ENCODE measurements at places on chromosomes 5 and 9.

DNA sequence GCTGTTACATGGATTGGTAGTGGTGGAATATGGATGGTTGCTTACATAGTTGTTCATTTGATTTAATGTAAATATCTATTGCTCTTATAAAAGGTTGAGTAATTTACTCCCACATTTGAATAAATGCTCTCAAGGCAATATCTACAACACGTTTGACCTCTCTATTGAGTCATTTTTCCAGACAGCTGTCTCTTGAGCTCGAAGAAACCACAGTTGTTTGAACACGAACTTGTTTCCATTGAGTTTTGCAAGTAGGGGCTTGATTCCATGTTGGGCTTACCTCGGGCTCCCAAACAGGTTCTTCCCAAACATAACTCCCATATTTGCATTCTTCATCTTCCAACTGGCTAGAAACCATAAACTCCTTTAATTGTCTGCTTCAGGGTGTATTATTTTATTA, 115.0 kb upstream of the HMHB1 start:
- peak overlapping the region; percentile 33 for H3K27ac ChIP-seq
- peaks cover 8% of the 10 kb centered on the region for H3K36me3 ChIP-seq
- peaks cover 75% of the 10 kb centered on the region for H3K4me1 ChIP-seq
- no peak overlapping the region for H3K4me3 ChIP-seq
- no peak for DNase-seq
- H3K27me3 ChIP-seq: no peaks in the 10 kb centered on the region

- peaks cover 85% of the 10 kb centered on the region for H3K36me3 ChIP-seq
- no peak for DNase-seq
- peaks cover 15% of the 10 kb centered on the region for H3K4me1 ChIP-seq
Observed at GRCh38 chr5:80644900-80645299, 9.6 kb upstream of the MSH3 start.

DNA sequence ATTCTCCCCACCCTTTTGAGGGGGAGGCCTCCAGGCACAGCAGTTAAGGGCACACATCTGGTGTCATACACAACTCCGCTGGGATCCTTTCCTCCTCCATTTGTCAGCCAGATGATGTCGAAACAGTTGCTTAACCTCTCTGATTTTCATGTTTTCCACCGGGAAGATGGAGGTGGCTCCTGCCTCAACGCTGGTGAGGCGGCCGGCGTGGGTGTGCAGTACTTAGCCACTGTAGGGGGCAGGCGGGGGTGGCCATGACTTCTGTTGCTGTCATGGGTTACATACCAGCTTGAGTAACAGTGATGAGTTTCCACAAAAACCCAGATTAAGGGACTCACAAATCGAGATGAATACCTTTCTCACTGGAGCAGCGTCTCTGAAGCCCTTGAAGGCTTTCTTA, 63.1 kb upstream of the EPB41L4B start:
- no peak for DNase-seq
- H3K4me3 ChIP-seq: no peak overlapping the region
- no peak overlapping the region for H3K27ac ChIP-seq
- peaks cover 2% of the 10 kb centered on the region for H3K4me1 ChIP-seq
- H3K27me3 ChIP-seq: peaks cover 13% of the 10 kb centered on the region

- H3K4me1 ChIP-seq: no peaks in the 10 kb centered on the region
- DNase-seq: no peak
- no peak overlapping the region for H3K4me3 ChIP-seq
- H3K27ac ChIP-seq: no peak overlapping the region
- H3K36me3 ChIP-seq: no peaks in the 10 kb centered on the region
- no peaks in the 10 kb centered on the region for H3K27me3 ChIP-seq
Observed at GRCh38 chr5:84597904-84598303, 213.2 kb upstream of the EDIL3 start.

Data from activated T-helper 2 cell treated with anti-CD3 and anti-CD28 coated beads, Interferon-gamma antibody, Interleukin-2, Interleukin-4, amounts not matched to agents 10 μg/mL and 5 μg/mL and 100 μg/mL, durations not matched to agents 14 hours and 24 hours and 36 hours (primary cell).